ENCODE measurements at places on chromosomes 12 and 14. TPM values are rescaled to one million over a fixed set of nuclear protein-coding genes. Genes with fewer than 3 reads are reported as not detected.

DNA sequence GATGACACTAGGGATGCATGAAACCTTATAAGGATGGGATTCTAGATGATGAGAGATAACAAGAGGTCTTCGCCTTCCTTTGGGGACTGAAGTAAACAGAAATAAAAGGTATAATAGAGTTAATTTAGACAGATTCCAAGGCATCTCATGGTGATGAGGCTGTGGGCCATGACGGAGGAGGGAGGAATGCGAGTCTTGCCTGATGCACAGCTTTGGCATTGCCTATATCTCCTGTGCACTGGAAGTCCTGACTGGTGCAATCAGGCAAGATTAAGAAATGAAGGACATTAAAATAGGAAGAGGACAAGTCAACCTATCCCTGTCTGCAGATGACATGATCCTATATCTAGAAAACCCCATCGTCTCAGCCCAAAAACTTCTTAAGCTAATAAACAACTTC lies 526.4 kb upstream of the LMO3 start:
- H3K4me1 ChIP-seq, result no peaks in the 10 kb centered on the region
- H3K36me3 ChIP-seq, result no peaks in the 10 kb centered on the region
- no peak for DNase-seq
- no peak overlapping the region for H3K27ac ChIP-seq

DNA sequence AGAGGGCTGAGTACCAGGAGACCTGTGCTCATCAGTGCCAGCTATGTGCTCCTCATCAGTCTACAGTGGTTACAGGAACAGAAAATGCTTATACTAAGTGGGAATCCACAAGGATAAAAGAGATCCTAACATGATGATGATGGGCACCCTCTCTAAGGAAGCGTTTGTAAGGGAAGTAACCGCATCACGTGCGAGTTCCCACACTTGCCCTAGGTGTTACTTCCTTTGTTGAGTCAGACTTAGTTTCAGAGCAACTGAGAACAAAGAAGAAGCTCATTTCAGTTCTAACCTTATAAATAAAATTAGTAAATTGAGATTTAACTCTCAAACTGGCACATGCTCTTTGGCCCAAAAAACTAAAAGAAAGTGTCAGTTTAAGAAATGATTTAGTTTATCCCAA lies 956.4 kb upstream of the TMEM132C start:
- H3K4me3 ChIP-seq, result no peak overlapping the region
- H3K36me3 ChIP-seq, result no peaks in the 10 kb centered on the region
- no peaks in the 10 kb centered on the region for H3K27me3 ChIP-seq
- DNase-seq, result no peak
- no peaks in the 10 kb centered on the region for H3K4me1 ChIP-seq
- H3K27ac ChIP-seq, result no peak overlapping the region

DNA sequence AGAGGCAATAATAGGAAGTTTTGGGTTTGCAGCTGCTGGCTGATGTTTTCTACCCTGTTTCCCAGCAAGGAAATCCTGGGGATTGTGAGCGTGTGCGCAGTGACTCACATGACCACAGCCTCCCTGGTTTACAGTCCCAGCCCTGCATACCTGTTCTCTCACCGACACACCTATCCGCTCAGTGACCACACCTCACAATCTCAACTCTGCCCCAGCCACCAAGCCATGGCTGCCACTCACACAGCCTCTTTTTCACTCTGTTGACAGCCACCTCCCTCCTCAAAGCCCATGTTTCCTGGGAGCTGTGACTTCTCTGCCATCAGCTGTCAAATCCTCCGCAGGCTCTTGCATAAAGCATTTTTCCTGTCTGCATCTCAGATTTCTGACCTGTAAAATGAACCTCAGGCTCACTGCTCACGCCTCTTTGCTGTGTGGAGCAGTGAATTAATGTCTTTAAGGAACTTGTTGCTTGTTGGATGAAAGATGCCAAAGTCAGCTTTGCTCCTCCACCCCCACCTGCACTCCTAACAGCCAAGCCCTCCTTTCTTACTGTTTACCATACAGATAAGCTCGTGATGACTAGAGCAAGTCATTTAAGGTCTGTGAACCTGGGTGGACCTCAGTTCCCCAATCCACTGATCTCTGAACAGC lies 43.5 kb downstream of the B4GALNT3 start:
- peaks cover 10% of the 10 kb centered on the region for H3K4me1 ChIP-seq
- no peak overlapping the region for H3K4me3 ChIP-seq
- peak; percentile 57 for DNase-seq
- no peaks in the 10 kb centered on the region for H3K36me3 ChIP-seq
- H3K27ac ChIP-seq, result peak overlapping the region; percentile 77
- H3K27me3 ChIP-seq, result no peaks in the 10 kb centered on the region

- peak; percentile 14 for DNase-seq
- H3K4me3 ChIP-seq, result no peak overlapping the region
- peaks cover 2% of the 10 kb centered on the region for H3K36me3 ChIP-seq
- no peak overlapping the region for H3K27ac ChIP-seq
- no peaks in the 10 kb centered on the region for H3K27me3 ChIP-seq
- no peaks in the 10 kb centered on the region for H3K4me1 ChIP-seq
Measured at GRCh38 chr12:100058482-100059029, 73.8 kb upstream of the ANKS1B start.

DNA sequence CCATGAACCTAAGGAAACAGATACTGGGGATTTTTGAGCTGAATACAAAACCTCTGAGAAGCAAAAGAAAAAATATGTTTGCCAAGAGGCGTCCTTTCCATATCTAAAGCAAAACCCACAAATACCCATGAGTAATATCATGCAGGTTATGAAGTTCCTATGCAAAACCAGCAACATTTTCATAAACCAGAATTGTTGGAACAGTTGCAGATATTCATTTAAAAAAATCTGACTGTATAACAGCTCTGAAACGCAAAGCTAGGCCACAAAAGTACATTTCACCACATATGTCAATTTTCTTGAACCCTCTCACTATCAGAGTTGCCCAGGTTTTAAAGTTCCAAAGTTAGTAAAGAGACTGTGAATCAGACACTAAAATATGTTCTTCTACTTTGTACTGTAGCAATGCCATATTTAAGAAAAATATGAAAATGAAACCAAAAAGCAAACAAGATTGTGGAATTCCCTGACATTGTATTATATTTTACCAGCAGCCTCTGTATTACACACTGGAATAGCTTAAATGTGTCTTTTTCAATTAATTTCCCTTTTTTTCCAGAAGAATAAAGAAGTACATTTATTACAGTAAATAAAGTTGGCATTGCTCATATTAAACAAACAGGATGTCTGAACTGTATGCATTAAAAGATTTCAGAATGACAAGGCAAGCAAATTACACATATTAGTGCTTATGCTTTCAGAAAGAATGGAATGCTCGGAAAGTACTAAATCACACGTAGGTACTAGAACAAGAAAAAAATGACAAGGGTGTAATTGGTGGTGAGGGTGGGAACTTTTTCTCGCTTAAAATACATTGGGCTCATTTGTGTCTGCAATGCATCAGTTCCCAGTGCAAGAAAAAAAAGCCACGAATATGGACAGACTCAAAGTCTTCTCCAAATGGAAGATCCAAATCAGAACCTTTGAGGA lies 33.6 kb upstream of the HIF1A start:
- H3K36me3 ChIP-seq, result no peaks in the 10 kb centered on the region
- peak overlapping the region; percentile 5 for H3K4me3 ChIP-seq
- DNase-seq, result no peak
- no peak overlapping the region for H3K27ac ChIP-seq

- no peaks in the 10 kb centered on the region for H3K36me3 ChIP-seq
- DNase-seq, result no peak
- no peak overlapping the region for H3K4me3 ChIP-seq
Measured at GRCh38 chr12:40142001-40142744, 36.3 kb upstream of the SLC2A13 start.

- no peak overlapping the region for H3K27ac ChIP-seq
- H3K36me3 ChIP-seq, result no peaks in the 10 kb centered on the region
- H3K4me3 ChIP-seq, result no peak overlapping the region
- H3K27me3 ChIP-seq, result no peaks in the 10 kb centered on the region
- H3K4me1 ChIP-seq, result no peaks in the 10 kb centered on the region
Measured at GRCh38 chr12:120072472-120073249, 43.9 kb downstream of the RAB35 start.

GRCh38 chr12:109920261-109920780 lies 20.2 kb downstream of the TCHP start:
- H3K4me3 ChIP-seq, result no peak overlapping the region
- no peak overlapping the region for H3K27ac ChIP-seq
- H3K27me3 ChIP-seq, result no peaks in the 10 kb centered on the region
- DNase-seq, result no peak
- H3K4me1 ChIP-seq, result no peaks in the 10 kb centered on the region
- peaks cover 18% of the 10 kb centered on the region for H3K36me3 ChIP-seq

DNA sequence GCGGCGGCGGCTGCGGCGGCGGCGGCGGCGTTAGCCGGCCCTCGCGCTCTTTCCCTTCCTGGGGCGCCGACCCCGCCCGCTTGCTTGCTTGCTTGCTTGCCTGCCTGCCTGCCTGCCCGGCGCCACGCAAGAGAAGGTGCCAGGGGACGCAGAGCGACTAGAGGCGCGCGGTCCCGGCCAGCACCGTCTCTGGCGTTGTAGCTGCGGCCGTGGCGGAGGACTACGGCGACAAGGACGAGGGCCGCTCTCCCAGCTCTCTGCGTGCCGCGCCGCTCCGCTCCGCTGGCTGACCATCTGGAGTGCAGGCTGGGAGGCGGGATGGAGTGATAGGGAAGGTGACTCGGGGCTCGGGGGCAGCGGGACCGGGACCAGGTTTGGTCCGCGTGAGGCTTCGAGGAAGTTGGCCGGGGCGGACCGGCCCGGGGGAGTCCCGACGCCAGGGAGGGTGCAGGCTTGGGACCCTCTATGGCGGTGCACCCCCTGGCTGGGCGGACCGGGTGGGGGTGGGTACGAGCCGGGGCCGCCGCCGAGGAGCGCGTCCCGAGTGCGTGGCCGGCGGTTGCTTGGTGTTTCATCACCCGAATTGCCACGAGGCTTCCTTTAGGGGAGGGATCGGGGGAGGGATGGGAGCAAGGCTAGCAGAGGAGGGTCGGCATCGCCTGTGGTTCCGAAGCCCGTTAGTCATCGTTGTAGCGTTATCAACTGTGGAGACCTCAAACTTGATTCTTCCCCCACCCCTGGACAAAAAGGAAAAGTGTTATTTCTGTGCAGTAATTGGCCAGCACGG lies 471 bp downstream of the XPOT start:
- no peaks in the 10 kb centered on the region for H3K27me3 ChIP-seq
- H3K36me3 ChIP-seq, result no peaks in the 10 kb centered on the region
- H3K4me3 ChIP-seq, result peak overlapping the region; percentile 92

CDKL1 gene
- 60.0 TPM for total RNA-seq

SMIM10L1 gene
- 9.9 TPM for total RNA-seq

MDM2 gene
- 103 TPM for total RNA-seq

TESPA1 gene
- 4.9 TPM for total RNA-seq

RNASE3 gene
- total RNA-seq, result 0.38 TPM

CLEC6A gene
- total RNA-seq, result not detected

IGF1 gene
- 7.2 TPM for total RNA-seq

MYF6 gene
- not detected for total RNA-seq

ATG2B gene
- 35.8 TPM for total RNA-seq

Measured in kidney (tissue), 22 donors.